ENCODE measurements at places on chromosomes 13 and 19.

DNA sequence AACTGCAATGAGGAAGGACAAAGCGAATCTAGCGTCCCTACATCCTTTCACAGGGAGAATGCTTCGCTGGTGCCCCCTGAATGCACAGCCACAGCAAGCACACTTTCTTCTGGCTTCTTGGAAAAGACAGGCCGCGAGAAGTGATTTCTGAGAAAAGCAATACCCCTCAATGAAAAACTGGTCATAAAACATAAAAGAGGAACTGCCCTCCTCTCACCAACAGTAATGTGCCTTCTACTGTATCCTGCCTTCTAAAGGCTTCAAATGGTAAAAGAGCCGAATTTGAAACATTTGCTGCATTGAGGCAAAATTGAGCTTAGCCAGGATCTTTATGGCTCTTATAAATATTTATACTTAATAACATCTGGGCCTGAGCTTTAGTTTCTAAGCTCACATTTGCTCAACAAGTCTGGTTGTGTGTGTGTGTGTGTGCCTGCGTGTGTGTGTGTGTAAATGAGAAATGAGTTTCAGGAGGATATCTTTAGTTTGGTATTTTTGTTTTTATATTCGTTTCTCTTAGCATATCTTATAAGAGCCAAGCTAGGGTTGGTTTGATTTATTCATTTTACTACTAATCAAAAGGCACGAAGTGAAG, 246.1 kb upstream of the MAB21L1 start:
- no peak for DNase-seq

DNA sequence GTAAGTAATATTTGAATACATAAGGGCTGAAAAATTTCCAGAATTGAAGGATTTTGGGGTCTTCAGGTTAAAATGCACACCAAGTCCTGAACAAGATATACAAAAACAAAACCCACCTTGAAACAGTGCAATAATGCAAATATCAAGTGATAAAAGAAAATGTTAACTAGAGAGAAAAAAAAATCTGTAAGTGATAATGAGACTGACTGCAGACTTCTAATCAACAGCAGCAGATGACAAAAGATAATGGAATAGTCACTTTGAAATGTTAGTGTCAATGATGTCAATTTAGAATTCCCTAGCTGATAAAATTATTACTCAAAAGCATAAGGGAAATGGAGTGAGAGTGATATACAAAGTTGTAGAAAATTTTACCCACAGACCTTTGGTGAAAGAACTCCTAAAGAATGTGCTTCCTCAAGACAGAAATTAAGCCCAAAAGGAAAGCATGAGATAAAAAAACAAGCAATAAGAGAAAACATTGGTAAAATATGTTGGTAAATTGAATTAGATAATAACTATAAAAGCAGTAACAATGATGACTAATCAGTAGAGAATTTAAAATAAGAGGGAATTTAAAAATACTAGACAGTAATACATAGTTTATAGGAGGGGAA, 12.4 kb upstream of the DGKH start:
- no peak for DNase-seq

GRCh38 chr19:4831304-4831978, at the start of gene TICAM1:
TICAM1 (minus strand) TSS chr19:4831712; CDS start chr19:4818377, 13,335 bp downstream.
- DNase-seq: no peak

DNA sequence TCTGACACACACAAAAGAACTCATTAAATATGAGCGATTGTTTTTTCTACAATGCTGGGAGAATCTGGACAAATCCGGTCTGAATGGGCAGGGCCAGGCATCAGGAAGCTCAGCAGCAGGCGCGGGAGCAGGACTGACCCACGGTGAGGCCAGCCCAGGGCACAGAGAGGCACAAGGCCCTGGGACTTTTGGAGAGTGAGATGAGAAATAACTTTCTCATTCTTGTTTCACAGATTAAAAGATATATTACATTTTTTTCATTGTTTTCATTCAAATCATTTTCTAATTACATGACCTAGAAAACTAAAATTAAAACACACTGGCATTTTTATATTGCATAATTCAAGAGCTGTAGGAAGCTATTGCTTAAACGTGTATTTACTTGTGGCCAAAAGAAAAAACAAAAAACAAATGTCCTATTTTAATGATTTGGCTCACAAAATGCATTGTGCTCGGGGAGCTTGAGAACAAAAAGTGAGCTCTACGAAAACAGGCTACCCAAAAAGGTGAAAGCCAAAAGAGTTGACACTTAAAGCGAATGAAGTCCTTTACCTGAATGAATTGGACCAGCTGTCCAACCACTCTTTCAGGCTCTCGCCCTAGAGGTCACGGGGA, 133.1 kb downstream of the TNFRSF19 start:
- no peak for DNase-seq

GRCh38 chr13:31166591-31166990, 4.9 kb upstream of the HSPH1 start:
- no peak for DNase-seq

DNA sequence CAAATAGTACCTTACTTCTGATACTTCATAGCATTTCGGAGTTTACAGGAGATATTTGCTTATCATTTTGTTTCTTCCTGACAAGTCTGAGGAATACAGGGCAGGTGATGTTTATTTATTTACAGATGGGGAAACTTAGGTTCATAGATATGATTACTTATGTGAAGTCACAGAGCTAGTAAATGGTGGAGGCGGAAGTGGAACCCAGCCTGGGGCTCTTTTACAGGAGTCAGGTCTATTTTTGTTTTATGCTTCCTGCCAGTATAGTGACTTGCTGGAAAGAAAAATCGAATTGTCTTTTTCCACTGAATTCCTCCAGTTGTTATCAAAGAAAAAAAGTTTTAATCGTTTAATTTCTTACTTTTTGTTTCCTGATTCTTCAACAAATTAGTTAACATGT, 66.5 kb downstream of the DGKH start:
- DNase-seq: no peak

GRCh38 chr13:47893527-47893926, 107.5 kb downstream of the SUCLA2 start:
- no peak for DNase-seq

DNA sequence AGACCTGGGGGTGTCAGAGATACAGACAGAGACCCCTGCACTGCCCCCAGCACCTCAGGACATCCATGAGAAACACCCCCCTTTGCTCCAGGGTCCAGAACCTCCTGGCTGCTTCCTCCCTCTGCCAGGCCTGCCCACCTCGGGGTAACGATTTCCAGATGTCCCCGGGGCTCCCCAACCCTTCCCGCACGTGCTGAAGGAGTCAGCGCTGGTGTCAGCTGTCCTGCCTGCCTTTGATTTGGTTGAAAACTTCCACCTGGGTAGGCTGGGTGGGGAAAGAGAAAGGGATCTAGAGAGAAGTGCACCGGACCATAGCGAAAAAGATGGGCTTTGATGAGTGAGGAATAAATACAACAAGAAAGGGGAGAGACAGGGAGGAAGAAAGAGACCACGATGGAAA, 1.5 kb upstream of the CGB7 start:
- DNase-seq: no peak

GRCh38 chr19:12793290-12794195, 2.3 kb downstream of the JUNB start:
- DNase-seq: peak; percentile 74

GRCh38 chr19:52391135-52391534, 6.5 kb upstream of the ZNF528 start:
- no peak for DNase-seq

- peak; percentile 55 for DNase-seq
Observed at GRCh38 chr19:50896591-50897190, 14.5 kb downstream of the KLK4 start.

GRCh38 chr19:2215281-2215751, 20.8 kb downstream of the PLEKHJ1 start:
- DNase-seq: no peak

- DNase-seq: no peak
Observed at GRCh38 chr19:17618936-17619335, 63.5 kb downstream of the COLGALT1 start.

GRCh38 chr13:48492470-48493065, 40.3 kb downstream of the RCBTB2 start:
- no peak for DNase-seq

DNA sequence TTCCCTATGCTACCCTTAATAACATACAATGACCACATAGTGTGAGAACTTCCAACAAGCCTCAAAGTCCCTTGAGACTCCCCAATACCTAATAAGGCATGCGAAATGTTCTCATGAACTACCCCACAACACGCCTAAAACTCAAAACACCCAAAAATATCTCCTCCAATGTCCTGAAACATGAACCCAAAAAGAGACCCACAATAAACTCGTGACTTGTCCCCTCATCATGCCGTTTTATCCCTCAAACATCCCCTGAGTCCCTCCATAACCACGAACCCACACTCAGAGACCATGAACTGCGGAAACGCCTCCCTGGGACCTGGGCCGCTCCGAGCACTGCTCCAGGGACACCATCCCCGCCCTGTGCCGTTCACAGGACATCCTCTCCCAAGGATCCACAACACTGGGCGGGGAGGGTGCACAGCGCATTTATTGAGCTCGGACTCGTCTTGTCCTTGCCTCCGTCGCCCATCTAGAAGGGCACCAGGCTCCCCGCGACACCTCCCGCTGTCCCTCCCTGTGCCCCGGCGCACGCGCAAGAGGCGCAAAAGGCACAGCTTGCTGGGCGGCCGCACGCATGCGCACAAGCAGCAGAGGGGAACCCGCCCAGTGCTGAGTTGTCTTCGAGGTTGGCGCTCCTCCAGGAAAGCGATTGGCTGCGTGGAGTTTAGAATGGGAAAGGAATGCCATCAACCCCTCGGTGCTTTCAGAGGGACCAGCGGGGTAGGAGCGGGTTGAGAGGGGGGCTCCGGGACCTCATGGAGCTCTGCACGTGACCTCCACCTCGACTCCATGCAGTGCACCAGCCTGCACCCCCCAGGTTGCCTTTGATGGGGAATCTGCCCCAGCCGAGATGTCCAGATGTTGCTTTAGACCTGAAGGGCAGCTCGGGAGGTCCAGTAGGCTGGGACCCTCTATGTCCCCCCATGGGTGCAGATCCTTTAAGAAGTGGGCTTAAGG, 8.8 kb downstream of the FXYD3 start:
- DNase-seq: peak; percentile 40

GRCh38 chr13:79647533-79647932, 166.6 kb downstream of the NDFIP2 start:
- DNase-seq: peak; percentile 20

DNA sequence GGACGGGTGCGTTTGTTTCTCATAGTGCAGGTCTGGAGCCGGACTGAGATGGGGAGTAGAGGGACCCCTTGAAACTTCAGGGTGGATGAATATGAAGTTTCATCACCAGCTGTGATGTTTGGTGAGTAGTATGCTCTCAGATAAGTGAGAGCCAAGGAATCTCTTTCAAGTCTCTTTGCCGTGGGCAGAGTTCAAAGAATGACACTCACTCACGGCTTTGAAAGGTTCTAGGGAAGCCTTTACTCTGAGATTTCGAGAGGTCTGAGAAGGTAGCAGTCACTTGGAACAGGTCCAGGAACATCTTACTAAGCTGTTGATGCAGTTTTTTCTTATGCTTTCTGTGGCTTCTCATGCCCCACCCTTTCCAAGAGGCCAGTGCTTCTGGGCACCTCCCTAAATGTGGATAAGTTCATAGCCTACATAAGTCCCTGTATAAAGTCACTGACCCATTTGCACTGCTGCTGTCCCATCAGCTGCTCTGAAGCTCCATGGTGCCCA, at the start of gene IGFL2:
IGFL2 (plus strand) TSS at position 448 of the 498 bp plus-strand sequence; CDS start at position 489, 41 bp downstream.
- no peak for DNase-seq

DNA sequence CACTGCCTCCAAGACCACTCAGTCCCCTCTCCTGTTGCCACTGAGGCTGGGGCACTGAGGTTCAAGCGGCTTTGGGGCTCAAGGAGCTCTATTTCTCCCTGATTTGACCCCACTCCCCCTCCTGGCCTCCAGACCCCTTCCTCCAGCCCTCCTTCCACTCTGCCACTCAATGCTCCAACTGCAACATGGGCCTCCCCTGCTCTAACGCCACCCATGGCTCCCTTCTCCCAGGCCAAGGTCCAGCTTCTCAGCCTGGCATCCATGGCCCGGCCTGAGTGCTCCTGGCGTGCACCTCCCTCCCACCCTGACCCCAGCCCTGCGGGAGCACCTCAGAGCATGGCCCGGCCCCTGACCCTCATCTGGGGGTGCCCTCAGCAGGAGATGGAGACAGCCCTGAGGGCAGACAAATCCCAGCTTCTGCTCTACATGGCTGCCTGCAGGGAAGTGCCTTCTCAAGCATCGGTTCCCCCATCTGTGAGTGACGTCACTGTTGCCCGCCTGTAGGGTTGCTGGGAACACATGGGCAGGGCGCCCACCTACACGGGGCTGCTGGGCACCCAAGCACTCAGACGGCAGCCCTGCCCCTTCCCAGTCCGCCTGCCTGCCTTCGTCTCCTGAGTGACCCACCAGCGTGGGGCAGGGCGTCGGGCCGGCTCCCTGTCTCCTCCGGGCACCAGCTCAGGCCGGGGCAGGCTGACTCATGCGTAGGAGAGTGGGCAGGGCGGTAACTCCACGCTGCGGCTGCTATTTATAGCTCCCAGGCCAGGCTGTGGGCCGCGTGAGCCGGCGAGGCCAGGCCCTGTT, 1.6 kb upstream of the DIRAS1 start:
- DNase-seq: no peak

DNA sequence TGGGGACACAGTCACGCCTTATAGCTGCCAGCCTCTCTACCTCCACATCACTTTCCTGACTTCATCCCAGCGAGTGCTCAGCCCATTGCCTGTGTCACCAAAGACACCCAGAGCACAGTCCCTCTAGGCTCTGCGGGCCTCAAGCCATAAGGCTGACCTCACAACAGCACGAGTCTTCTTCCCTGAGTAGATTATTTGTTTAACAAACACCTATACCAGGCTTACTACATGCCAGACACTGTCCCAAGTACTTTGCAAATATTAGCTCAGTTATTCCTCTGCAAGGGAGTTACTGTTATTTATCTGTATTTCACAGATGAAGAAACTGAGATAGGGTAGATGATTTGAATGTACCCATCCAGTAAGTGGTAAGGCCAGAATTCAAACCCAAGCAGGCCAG, 504.3 kb downstream of the COG6 start:
- no peak for DNase-seq

DNA sequence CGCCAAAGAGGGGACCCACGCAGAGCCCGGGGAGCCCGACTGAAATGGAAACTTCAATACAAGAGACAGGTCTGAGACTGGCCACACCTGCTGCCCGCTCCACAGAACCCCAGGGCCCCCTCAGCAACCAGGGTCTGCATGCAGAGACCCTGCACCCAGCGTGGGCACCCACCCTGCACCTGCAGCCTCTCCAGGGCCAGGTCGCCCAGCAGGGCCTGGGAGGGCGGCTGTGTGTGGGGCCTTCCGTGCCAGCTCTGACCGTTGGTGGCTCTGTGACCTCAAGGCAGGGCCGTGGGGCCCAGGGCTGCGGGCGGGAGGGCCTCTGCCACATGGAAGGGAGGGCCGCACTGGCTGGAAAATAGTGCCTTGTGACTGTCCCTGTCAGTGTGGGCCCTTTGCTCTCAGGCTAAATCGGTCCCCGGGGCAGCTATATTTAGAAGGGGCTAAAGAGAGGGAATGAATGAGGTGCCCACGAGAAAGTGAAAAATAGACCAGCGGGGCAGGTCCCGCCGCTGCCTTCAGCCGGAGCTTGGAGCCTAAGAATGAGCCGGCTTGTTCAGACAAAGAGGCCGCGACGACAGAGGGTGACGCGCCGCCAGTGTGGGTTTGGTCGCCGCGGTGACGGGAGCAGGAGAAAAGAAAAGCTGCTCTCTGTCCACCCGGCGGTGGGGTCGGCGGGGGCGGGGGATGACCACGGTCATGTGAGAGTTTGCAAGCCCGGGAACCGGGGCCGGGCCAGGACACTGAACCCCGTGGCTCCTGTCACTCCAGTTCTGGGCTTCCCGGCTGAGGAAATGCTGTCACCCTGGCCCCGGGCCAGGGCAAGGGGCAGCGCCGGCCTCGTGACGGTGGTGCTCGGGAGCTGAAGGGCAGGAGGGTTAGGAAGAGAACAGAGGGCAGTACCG, 70.5 kb downstream of the GADD45B start:
- no peak for DNase-seq

- no peak for DNase-seq
Observed at GRCh38 chr13:98344392-98344791, 167.3 kb upstream of the RNF113B start.
